ENCODE measurements at places on chromosomes 1 and 21. TPM values are rescaled to one million over a fixed set of nuclear protein-coding genes. Genes with fewer than 3 reads are reported as not detected.

ZNF697 gene
- 7.3 TPM for total RNA-seq

INTS3 gene
- total RNA-seq: 32.8 TPM

BATF3 gene
- total RNA-seq: not detected

KLF18 gene
- total RNA-seq: not detected

PODN gene
- not detected for total RNA-seq

ATP5PB gene
- total RNA-seq: 184 TPM

CBR1 gene
- 95.0 TPM for total RNA-seq

C1orf50 gene
- 4.0 TPM for total RNA-seq

CD1C gene
- not detected for total RNA-seq

S100A2 gene
- 8,173 TPM for total RNA-seq

SHISA4 gene
- 18.3 TPM for total RNA-seq

LRRC7 gene
- total RNA-seq: 0.14 TPM

CHI3L1 gene
- total RNA-seq: not detected

TMOD4 gene
- not detected for total RNA-seq

SLC45A3 gene
- 3.2 TPM for total RNA-seq

LRRN2 gene
- total RNA-seq: 0.83 TPM

PLA2G5 gene
- total RNA-seq: not detected

CCDC185 gene
- total RNA-seq: not detected

Data from mammary epithelial cell (primary cell).